Naive thymus-derived CD8-positive, alpha-beta T cell (primary cell): ENCODE measurements at places on chromosomes 12 and 14. TPM values are rescaled to one million over a fixed set of nuclear protein-coding genes. Genes with fewer than 3 reads are reported as not detected.

GRCh38 chr14:39138440-39138839 lies 24.3 kb downstream of the GEMIN2 start:
- no peak for DNase-seq

GRCh38 chr12:69685810-69686209 lies 13.3 kb downstream of the BEST3 start:
- no peak for DNase-seq

DNA sequence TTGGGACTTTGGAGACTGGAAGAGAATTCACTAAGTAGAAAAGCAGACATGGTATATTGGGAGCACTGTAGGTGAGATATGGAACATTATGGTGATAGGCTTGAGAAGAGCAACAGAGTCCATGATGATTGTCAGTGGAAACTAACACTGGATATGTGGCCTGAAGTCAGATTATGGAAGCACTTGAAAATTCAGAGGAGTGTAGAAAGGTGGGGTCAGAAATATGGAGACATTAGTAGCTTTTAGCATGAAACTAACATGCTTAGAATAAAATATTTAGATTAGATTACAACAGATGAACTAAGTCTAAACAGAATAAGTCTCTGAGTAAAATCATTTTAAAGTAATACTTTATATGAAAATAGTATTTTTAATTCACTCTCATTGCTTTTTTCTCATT lies 499.1 kb downstream of the TMEM117 start:
- no peak for DNase-seq

- no peak for DNase-seq
Observed at GRCh38 chr14:25988536-25988935, 609.3 kb downstream of the NOVA1 start.

Gene CLEC4D
- total RNA-seq = not detected

Gene AVPR1A
- total RNA-seq = not detected

Gene KRT82
- not detected for total RNA-seq

Gene SYNE3
- 48.2 TPM for total RNA-seq

Gene SDR9C7
- not detected for total RNA-seq

Gene PRIMA1
- not detected for total RNA-seq
